ENCODE measurements at places on chromosomes 7 and 10.

DNA sequence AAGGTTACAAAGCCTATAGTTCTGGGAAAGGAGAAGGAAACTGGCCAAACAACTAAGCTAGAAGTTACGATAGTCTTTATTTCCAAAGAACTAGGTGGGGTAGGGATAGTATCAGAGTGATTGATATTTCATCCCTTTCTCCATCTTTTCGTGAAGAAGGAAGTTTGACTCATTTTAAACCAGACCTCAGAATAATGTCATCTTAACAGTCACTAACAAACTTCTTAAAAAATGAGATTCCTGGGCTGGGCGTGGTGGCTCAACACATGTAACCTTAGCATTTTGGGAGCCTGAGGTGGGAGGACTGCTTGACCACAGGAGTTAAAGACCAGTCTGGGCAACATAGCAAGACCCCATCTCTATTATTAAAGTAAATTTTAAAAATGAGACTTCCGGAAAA, 69.4 kb downstream of the ARL4A start:
- no peak for DNase-seq

GRCh38 chr10:3407208-3407607, 234.6 kb upstream of the PITRM1 start:
- DNase-seq, result no peak

DNA sequence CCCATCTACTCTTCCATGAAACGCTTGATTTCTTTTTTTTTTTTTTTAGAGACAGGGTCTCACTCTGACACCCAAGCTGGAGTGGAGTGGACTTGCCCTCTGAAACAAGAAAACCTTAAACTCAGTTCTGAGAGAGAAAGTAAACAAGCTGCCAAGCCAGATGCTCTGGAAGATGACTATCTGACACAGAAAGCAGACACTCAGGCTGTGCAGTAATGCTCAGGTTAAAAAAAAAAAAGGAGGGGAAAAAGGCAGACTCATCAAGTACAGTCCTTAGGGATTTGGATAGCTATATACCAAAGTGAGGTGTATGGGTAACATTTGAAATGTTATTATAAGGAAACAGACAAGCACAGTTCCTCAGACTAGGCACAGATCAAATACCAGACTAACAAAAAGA, 80.5 kb downstream of the IDE start:
- no peak for DNase-seq

- DNase-seq, result peak; percentile 55
Observed at GRCh38 chr7:112205343-112206237, 609 bp downstream of the DOCK4 start.

DNA sequence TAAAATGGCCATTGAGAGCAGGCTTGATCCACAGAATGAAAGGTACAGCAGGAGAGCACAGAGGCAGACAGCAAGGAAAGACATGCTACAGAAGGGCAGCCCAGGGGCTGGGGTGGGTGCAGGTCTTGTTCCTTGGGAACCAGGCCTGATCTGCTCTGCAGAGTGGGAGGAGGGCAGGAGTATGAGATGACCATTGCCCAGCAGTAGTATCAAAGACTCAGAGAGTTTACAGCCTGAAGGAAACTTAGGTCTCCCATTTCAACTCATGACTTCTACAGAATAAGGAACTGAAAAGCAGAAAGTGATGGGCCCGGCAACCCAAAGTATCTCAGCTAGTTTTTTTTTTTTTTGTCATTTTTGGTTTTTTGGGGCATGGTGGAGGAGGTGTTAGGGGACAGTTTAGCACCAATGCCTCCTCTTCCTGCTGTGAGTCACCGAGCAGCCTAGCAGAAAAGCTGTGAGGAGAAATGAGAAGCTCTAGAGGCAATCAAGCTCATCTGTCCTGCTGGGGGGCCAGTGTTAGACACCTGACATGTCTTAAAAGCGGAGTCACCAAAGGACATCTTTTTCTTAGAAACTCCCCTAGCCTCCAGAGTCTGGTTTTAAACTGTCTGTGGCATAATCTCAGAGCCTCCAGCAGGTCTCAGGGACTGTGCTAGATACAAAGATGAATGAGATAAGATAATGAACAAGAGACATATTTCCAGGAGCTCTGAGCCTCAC, 34.3 kb upstream of the HERPUD2 start:
- peak; percentile 57 for DNase-seq

DNA sequence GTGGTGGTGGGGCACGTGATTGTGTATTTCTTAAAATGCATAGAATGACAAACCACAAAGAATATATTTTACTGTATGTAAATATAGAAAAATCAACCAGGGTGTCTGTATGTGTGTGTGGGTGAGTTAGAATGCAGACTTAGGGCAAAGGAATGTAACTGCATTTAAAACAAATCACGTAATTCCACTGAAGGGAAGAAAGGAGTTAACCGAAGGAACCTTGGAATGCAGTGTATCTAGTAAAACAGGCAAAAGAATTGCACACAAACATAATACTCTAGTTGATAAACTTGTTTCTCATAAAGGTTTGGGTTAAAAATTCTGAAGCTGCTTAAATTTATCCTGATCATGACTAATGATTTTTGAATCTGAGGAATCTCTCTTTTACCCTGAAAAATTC, 134.9 kb downstream of the ADRA2A start:
- no peak for DNase-seq

GRCh38 chr10:115846528-115846927, 426.5 kb downstream of the GFRA1 start:
- no peak for DNase-seq
